ENCODE measurements at places on chromosomes 12 and 14.

DNA sequence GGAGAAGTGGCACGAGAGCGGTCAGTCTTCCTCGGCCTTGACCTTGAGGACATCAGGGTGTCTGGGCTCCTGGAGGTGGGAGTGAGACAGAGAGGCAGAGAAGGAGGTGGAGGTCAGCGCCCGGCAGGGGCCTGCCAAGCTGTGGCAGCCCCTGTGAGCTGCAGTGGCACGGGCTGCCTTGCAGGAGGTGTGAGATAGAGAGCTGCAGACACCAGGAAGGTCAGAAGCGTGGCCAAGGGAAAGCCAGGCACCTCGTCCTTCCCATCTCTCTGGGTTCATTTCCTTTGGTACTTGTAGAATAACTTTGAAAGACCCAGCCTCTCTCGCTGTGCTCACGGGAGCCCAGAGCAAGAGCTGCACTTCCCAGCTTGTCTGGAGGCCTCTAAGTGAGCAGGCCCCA is 98.1 kb downstream of the TSPAN9 start:
- DNase-seq, result no peak

DNA sequence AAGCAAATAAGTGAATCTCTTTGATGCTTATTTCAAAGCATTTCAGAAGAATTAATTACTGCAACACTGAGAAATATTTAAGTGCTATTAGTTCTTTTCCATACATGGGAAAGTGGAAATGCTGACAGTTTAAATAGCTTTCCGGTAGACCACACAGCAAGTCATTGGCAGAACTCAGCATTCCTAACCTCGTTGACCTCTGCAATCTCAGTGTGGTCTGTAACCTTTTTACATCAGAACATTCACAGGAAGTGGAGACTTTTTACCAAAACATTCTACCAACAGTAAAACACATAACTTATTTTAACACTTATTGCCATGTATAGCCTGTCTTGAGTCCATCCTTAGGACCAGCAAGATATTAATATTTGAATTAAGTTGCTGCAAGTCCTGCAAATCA is 249.5 kb upstream of the DCN start:
- DNase-seq, result no peak

- no peak for DNase-seq
Observed at GRCh38 chr12:63875703-63876102, 31.2 kb downstream of the SRGAP1 start.

- DNase-seq, result no peak
Observed at GRCh38 chr14:53341324-53341723, 188.2 kb upstream of the DDHD1 start.
